ENCODE measurements at places on chromosomes 1 and 21.
A peak's percentile ranks its signal among the peaks of the same experiment; 100 is the strongest.

DNA sequence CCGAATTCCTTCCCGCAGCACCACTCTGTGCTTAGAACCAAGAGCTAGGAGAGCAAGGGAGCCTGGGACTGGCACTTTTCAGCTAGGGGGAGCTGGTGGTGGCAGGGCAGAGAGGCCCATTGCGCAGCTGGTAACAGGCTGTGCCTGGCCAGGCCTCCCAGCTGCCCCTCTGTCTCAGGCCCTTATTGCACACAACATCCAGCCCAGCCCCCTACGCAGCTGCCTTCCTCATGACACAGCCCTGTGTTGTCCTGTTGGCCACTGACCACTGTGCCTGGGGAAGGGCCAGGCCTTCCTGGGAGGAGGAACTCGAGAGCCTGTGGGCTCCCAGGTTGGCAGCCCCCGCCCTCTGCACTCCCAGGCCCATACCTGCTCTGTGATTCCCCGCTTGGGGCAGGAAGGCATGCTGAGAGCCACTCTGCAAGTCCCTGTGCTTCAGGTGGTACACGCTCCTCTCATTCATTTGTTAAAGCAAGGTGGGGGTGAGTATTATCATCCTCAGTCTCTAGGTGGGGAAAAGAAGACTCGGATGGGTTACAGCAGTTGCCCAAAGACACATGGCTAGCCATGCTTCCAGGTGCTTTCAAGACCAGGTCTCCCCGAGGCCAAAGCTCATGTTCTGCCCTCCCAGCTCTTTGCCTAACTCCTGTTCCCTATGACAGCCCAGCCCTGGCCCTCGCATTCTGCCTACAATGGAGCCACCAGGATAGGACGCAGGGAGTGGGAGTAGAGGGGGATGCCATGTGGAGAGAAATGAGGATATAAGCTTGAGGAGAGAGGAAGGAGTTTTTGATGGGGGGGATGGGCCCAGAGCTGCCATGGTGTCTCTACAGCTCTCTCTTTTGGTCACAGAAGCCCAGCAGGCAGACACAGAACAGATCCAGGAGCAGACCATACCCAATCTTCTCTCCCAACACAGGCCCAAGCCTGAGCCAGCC is 81.8 kb downstream of the TMEM53 start:
- DNase-seq, result no peak

DNA sequence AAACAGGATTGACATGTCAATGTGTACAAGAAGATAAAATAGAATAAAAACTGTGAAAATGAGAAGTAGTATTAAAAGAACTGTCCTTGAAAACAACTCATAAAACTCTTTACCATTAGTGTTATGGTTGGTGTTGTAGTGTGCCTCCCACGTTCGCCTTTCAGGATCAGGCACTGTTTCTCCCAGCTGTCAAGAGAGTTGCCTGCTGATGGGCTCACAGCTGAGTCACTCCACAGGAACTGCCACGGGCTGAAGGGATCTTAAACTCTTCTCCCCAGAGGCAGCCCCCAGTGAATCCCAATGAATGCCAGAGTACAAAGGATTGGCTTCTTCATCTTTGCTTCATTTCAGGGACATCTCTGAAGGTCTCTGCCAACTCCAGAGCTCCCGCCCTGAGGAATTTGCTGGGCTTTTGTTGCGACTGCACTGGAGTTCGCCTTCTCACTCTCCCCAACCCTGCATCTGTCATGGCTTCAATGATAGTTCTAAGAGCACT is 119.6 kb downstream of the ADGRL2 start:
- no peak for DNase-seq

GRCh38 chr1:198986442-198986841 is 347.6 kb downstream of the PTPRC start:
- no peak for DNase-seq

DNA sequence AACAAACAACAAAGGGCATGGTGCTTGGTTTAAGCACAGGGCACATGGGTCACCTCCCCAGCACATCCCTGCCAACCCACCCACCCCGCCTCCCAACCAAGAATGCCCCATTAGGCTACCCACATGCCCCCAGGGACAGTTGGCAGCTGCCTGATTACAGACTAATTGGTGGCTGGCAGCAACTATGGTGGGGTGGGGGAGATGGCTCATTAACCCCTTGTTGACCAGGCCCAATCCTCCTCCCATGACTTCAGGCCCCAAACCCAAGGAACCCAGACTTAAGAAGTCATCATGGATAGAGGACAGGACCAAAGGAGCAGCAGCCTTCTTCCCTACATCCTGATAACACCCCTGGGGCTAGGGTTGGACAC is 1.3 kb downstream of the RIMS3 start:
- DNase-seq, result no peak

DNA sequence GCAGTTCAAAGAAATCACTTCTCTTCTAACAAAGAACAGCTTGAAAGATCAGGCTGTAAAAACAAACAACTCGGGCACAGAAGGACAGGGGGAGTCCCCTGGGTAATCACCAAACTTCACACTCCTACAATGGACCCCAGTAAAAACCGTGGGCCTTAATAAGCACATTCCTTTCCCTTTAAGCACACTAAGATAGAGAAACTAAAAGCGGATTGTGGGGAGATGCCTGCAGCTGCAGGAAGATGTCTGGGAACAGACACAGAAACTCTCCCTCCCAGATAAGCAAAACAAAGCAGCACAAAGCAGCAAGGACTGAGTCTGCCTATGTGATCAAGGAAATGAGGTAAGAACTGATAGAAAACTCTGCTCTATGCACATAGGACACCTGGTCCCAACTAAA is 37.6 kb upstream of the CTBS start:
- DNase-seq, result no peak

DNA sequence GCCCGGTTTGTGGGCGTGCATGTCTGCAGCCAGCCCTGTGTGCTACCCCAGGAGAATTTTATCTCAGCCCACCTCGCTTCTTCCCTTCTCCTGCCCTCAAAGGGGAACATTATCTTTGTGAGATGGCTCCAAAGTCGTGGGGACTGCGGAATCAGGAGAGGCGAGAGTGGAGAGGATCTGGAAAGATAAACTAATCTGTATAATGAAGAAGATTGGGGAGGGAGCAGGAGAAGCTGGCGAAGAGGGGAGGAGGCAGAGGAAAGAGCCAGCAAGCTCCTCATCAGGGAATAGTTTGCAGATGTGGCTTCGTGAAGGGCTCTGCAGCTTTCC is 310.3 kb downstream of the MATN1 start:
- no peak for DNase-seq

DNA sequence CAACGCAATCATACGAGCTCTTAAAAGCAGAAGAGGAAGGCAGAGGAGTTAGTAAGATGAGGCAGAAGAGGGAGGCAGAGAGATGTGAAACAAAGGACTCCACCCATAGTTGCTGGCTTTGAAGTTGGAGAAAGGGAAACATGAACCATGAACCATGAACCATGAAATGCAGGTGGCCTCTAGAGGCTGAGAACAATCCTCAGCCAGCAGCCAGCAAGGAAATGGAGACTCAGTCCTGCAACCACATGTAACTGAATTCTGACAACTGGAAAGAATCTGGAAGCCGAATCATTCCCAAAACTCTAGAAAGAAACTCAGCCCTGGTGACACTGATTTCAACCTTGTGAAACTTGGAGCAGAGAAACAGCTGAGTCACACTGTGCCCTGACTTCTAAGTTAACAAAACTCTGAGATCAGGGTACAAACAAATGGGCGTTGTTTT is 10.1 kb downstream of the DIPK1A start:
- no peak for DNase-seq

DNA sequence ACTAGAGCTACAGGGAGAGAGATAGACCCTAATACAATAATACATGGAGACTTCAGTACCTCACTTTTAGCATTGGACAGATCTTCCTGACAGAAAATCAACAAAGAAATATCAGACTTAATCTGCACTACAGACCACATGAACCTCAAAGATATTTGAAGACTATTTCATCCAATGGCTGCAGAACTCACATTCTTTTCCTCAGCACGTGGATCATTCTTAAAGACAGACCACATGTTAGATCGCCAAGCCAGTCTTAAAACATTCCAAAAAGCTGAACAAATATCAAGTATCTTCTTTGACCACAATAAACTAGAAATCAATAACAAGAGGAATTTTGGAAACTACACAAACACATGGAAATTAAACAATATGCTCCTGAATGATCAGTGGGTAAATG is 576.0 kb downstream of the KIF26B start:
- DNase-seq, result no peak

GRCh38 chr1:16173447-16174260 is 17.8 kb upstream of the EPHA2 start:
- DNase-seq, result no peak

GRCh38 chr1:209756615-209757445 is 977 bp downstream of the TRAF3IP3 start:
- no peak for DNase-seq

DNA sequence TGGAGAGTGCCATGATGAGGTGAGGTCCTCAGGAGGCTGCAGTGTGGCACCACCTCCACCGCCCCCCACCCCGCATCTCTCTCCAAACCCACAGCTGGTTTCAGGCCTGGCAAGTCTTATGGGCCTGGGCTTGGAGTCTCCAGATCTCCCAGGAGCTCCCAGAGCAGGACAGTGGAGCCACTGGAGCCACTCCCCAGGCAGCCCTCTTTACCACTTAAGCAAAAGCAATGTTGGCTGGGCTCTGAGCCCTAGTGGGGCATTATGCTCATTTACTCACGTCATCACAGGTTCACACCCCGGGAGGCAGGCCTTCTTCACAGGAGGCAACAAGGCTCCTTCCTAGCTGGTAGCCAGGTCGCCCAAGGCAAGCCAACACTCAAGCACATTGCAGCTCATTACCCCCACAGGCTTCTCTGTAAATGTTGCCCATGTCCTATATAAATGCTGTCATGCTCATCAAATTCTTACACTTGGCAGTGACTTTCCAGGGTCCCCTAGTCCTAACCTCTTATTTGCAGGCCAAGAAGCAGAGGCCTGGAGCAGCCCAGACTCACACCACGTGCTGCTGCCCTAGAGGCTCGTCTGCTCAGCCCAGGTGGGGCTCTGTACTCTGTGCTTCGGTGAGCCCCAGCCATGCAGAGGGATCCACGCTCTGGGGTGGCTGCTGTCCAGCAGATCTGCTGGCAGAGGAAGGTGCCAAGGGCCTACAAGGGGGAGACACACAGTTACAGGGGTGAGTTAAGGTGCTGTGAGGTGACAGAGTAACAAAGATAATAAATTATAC is 459.3 kb downstream of the MATN1 start:
- no peak for DNase-seq

DNA sequence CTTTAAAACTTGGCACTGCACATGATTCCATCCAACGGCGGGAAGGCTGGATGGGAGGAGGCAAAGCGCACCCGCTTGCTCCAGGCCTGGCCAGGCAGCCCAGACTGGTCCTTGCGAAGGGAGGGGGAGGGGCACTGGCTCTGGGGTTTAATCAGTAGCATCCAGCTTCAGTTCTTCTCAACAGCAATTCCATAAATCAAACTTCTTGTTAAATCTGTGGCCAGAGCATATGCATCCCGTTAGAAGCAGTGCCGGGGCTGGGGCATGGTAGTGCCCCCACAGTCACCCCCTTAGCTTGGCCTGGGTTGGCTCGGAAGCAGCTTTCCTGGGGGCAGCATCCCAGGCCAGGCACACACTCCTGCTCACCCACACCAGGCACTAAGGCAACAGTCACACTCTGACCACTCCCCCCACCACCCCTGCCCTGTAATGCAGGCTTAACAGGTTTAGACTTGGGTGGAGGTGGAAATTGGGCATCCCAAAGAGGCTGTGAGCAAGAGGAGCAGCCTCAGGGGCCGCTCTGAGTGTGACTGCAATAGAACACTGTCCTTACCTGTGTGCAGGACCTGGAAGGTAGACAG is 94.1 kb upstream of the CASZ1 start:
- DNase-seq, result no peak

GRCh38 chr1:165842671-165843129 is 15.3 kb downstream of the UCK2 start:
- no peak for DNase-seq

DNA sequence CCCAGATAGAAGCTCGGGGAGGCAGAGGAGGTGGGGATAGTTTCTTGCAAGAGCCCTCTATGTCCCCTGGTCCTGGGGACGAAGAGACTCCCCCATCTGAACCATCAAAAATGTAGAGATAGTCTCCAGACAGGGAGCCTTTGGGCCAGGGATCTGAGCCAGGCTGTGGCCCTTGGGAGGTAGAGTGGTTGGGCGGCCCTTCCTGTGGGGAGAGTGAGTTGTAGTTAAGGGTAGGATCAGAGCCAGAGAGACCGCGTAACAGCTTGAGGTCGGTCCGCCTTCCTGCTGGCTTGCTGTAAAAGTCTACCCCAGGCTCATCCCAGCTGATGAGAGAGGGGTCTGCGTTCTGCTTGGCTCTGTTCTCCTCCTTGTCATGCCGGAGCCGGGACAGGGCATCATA is 25.3 kb downstream of the PIK3C2B start:
- no peak for DNase-seq

GRCh38 chr1:115727706-115728249 is 40.7 kb downstream of the CASQ2 start:
- peak; percentile 56 for DNase-seq

- DNase-seq, result no peak
Observed at GRCh38 chr21:45986316-45987051, 4.9 kb downstream of the COL6A1 start.

GRCh38 chr1:115829023-115829674 is 11.8 kb downstream of the NHLH2 start:
- DNase-seq, result no peak

GRCh38 chr1:31932491-31933316 is 5.5 kb downstream of the PTP4A2 start:
- no peak for DNase-seq

DNA sequence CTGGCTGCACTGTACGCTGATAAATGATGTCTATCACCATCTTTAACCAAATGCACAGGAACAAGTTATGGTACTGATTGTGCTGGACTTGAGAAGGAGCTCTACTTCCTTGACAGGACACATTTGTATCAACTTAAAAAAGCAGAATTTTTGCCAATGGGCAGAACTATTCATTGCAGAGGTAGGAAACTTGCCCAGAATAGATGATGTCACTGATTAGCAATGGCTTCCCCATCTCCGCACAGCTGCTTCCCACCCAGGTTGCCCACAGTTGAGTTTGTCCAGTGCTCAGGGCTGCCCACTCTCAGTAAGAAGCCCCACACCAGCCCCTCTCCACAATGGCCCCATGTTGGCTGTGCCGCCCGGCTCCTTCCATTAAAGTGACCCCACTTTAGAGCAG is 33.4 kb downstream of the CAPN2 start:
- no peak for DNase-seq

GRCh38 chr1:177770096-177770495 is 199.8 kb downstream of the SEC16B start:
- DNase-seq, result no peak

DNA sequence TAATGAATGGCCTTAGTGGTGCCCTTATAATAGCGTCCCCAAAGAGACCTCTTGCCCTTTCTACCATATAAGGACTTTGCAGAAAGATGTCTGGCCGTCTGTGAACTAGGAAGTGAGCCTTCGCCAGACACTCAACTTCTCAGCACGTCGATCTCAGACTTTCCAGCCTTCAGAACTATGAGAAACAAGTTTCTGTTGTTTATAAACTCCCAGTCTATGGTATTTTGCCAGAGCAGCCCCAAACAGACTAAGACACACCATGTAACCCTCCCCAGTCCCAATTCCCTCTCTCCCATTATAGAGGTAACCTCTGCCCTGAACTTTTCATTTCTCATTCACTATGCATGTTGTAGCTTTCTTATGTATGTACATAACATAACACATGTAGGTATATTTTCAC is 55.7 kb downstream of the NID1 start:
- DNase-seq, result no peak

All from right forelimb (tissue), 1 donor.